ENCODE measurements at places on chromosomes 3 and 15. TPM values are rescaled to one million over a fixed set of nuclear protein-coding genes. Genes with fewer than 3 reads are reported as not detected.

DNA sequence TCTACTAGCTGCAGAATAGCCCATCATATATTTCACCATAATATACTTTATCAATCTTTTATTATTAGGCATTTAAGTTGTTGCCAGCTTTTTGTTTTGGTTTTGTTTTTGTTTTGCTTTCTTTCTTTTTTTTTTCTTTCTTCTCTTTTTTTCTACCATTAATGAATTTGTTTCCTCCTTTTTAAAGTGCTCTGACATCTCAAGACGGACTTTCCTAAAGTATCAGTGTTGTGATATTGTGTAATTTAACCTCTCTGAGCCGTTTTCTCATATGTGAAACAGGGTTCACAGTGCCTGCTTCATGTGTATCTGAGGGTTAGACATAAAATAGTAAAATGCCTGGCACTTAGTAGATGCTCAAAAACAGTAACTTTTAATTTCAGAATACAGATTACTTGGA is 109.5 kb upstream of the IL12A start:
- no peak for DNase-seq

DUOX1 gene
- total RNA-seq, result 0.85 TPM

GRCh38 chr15:84035399-84035766 is 200.2 kb upstream of the GOLGA6L4 start:
- no peak for DNase-seq

DNA sequence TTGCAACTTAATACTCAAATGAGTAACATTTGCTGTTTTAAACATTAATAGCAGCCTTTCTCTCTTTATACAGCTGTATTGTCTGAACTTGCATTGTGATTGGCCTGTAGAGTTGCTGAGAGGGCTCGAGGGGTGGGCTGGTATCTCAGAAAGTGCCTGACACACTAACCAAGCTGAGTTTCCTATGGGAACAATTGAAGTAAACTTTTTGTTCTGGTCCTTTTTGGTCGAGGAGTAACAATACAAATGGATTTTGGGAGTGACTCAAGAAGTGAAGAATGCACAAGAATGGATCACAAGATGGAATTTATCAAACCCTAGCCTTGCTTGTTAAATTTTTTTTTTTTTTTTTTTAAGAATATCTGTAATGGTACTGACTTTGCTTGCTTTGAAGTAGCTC is 40.3 kb downstream of the CTNNB1 start:
- DNase-seq, result no peak

CFAP161 gene
- total RNA-seq, result not detected

GRCh38 chr3:100902572-100902971 is 90.6 kb downstream of the ABI3BP start:
- no peak for DNase-seq

GRCh38 chr3:64730681-64731080 is 42.9 kb upstream of the ADAMTS9 start:
- no peak for DNase-seq

IL5RA gene
- 0.15 TPM for total RNA-seq
